ENCODE measurements at places on chromosomes 7 and 10.

DNA sequence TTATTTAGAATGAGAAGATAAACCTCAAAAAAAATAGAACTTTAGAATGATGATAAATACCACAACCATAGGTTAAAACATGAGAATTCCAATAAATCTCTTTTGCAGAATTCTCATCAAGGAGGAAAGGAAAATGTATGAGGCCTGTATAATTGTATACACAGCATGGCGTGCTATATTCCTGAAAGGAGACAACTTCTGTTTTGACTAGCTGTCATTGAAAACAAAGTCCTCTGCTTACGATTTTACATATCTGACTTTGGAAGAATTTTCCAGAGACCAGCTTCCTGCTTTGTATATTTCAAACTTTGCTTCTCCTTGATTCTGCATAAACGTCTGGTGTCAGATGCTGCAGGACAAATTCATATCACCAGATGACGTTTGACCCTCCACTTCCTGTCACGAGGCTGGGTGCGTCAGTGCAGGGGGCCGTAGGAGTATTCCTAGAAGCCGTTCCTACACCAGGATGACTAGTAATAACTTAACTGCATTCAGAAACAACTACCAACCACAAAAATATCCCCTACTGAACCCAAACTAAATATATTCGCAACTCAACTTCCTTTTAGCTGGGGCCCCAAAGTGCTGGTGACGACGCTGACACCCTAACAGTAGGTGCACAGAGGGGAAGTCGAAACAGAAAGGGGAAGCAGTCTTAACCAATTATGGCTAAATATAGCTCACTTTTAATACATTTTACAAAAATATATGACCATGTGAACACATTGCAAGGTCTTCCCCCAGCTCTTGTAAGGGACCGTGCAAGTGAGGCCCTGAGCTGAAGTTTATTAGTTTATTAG is 178.6 kb upstream of the INHBA start:
- peak; percentile 78 for DNase-seq

DNA sequence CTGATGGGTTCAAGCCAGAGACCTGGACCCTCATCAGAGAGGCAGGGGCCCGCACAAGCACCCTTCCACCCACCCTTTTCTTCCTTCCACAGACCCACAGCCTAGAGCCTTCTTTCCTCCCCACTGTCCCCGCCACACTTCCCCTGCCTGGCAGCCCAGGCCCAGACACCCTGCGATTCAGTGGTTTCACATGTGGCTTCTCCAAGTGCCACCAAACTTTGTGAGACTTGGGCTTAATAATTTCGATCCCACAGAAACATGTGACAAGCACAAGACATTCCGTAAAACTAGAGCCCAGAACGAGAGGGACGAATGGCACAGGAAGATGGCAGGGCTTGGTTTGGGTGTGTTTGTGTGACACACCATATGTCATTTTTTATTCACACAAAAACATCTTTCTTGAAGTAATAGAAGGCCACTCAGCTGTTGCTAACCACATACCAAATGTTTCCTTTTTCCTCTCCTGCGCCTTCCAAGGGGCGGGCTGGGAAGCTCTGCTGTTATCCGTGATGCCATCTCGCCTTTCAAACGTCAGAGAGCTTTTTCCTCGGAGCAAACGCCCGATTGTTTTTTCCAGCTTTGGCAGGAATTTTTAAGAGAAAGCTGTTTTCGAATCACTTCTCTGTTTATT is 162.9 kb downstream of the GRK5 start:
- DNase-seq = no peak

GRCh38 chr7:22954251-22954650 is 59.7 kb downstream of the HYCC1 start:
- no peak for DNase-seq

DNA sequence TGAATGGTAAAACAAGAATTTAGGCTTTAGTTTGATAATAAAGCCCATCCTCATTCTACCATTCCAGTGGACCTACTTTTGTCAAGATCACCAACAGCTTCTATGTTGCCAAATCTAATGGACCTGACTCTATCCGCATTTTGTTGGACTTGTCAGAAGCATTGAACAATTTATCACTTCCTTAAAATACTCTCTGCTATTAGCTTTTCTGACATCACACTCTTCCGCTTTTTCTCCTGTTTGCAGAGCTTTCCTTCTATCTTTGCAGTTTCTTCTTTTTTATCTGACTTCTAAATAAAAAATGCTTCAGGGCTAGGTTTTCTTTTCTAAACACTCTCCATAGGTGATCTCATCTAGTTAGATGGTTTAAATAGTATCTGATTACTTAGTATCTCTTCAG is 42.7 kb upstream of the SMIM30 start:
- no peak for DNase-seq

DNA sequence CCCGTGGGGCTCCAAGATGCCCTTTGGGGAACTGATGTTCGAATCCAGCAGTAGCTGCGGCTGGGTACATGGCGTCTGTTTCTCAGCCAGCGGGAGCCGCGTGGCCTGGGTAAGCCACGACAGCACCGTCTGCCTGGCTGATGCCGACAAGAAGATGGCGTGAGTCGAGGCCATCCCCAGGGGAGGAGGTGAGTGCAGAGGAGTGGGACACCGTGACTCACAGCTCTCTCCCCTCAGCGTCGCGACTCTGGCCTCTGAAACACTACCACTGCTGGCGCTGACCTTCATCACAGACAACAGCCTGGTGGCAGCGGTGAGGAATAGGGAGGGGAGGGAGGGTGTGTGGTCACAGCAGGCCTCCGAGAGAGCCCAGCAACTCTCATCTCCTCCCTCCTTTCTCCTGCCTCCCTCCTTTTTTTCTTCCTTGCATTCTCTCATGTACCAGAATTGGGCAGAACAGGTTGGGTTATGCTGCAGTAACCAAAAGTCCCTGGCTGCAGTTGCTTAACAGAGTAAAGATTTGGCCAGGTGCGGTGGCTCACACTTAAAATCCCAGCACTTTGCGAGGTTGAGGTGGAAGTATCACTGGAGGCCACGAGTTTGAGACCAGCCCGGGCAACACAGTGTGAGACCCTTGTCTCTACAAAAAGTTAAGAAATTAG is 16.5 kb downstream of the ARPC1B start:
- DNase-seq = no peak

DNA sequence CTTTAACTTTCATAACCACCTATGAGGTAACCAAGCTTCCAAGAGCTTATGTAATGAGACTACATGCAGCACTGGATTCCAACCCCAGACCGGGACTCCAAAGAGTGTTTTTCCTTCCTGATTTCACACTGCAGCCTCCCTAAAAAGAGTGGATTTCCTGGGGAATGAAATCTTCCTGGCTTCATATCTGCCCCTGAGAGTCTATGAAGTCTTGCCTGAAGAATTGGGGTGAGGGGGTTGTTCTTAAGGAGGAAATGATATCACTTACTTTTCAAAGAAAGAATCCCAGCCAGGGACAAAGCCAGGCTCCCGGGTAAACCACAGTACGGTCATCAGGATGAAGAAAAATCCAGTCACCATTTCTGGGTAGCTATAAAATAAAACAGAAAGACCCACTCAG is 29.7 kb downstream of the STMP1 start:
- DNase-seq = no peak

DNA sequence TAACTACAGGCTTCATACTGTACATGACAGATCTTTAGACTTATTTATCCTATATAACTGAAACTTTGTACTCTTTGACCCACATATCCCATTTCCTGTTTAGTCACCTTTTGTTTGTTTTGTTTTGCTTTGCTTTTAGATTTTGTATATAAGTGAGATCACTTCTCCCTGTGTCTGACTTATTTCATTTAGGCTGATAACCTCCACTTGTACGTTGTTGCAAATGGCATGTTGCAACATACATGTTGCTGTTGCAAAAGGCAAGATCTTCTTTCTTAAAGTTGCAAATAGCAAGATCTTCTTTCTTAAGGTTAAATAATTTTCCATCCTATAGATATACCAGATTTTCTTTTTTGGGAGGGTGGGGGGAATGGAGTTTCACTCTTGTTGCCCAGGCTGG is 341.5 kb downstream of the OTUD1 start:
- no peak for DNase-seq

GRCh38 chr7:34991938-34992840 is 45.1 kb downstream of the DPY19L1 start:
- no peak for DNase-seq

DNA sequence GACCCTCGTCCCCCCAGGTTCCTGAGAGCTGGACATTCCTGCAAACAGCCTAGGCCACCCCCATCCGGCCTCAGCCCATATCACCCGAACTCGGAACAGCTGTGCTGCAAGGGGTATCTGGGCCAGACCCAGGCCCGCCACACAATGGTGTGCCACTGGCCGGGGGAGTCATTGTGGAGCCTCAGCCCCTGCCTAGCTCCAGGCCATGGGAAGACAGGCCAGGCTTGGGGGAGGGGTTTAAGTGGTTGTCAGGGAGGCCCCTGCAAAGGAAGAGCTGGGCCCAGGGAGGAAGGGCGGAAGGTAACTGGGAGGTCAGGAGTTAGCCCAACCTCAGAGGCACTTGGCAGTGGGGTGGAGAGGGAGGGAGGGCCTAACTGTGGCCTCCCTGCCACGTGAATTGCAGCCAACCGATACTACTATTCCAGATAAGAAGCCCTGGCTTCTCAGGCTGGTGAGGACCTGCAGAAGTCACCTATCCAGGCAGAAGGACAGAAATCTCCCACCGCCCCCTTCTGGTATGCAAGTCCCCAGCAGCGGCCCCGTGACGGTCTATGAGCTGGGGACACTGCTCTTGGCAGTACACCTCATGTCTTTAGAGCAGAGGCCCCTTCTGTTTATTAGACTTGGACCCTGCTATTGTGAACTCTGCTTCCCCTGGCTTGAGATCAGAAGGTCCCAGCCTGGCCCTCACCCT is 26.8 kb downstream of the VSIR start:
- DNase-seq = no peak

DNA sequence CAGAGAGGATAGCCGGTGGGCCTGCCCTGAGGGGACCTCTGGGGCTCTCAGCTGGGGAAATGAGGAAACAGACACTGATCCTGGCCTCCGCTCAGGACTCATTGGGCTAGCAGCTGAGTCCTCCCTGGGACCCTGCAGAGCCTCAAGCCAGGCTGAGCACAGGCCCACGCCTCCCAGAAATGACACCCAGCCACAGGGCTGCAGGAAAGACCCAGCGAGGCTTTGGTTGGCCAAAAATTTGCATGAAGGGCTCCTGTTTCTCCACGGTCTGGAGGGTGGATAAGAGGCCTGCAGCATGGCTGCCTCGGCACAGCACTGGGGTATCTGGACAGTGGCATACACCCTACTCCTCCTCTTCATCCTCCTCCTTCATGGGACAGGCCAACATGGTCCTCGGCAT is 60.4 kb downstream of the ZNF33B start:
- no peak for DNase-seq

GRCh38 chr10:112811741-112812551 is 138.1 kb upstream of the TCF7L2 start:
- DNase-seq = no peak

- DNase-seq = peak; percentile 72
These were observed 16.9 kb upstream of the ZFAND2A start for GRCh38 chr7:1176891-1177373.

DNA sequence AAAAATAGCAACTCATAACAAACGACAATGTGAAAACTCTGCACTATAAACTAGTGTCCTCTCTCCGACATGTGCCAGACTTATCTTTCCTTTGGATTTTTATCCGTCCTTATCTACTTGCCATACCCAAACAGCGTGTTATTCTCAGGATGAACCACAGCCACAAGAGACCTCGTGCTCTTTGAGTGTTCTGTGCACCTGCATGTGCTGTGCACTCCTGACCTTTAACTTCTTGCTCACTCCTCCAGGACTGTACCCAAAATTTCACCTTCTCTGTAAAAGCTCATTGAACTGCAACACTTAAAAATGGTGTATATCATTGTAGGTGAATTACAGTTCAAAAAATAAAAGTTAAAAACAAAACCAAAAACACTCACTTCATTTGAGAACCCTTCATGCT is 58.0 kb upstream of the SLC35G1 start:
- DNase-seq = no peak

GRCh38 chr7:1090686-1091643 is 3.1 kb downstream of the GPER1 start:
- no peak for DNase-seq

DNA sequence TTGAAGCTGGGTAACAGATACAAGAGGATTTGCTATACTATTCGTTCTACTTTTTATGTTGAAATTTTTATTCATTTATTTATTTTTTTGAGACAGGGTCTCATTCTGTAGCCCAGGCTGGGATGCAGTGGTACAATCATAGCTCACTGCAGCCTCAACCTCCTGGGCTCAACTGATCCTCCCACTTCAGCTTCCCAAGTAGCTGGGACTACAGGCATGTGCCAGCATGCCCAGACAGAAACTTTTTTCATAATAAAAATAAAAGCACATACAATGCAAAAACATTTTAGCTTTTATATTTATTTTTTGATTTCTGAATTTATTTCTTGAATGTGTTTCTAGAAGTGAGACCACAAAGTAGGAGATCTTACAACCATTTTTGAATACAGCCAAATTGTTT is 71.2 kb downstream of the FANK1 start:
- no peak for DNase-seq

- no peak for DNase-seq
These were observed 527.5 kb downstream of the GPAM start for GRCh38 chr10:111656066-111656465.

GRCh38 chr7:9241826-9242225 is 808.4 kb downstream of the NXPH1 start:
- DNase-seq = no peak

All from naive thymus-derived CD8-positive, alpha-beta T cell (primary cell).